Neural progenitor cell (in vitro differentiated cells): ENCODE measurements at places on chromosomes 16 and 17.
A peak's percentile ranks its signal among the peaks of the same experiment; 100 is the strongest.

DNA sequence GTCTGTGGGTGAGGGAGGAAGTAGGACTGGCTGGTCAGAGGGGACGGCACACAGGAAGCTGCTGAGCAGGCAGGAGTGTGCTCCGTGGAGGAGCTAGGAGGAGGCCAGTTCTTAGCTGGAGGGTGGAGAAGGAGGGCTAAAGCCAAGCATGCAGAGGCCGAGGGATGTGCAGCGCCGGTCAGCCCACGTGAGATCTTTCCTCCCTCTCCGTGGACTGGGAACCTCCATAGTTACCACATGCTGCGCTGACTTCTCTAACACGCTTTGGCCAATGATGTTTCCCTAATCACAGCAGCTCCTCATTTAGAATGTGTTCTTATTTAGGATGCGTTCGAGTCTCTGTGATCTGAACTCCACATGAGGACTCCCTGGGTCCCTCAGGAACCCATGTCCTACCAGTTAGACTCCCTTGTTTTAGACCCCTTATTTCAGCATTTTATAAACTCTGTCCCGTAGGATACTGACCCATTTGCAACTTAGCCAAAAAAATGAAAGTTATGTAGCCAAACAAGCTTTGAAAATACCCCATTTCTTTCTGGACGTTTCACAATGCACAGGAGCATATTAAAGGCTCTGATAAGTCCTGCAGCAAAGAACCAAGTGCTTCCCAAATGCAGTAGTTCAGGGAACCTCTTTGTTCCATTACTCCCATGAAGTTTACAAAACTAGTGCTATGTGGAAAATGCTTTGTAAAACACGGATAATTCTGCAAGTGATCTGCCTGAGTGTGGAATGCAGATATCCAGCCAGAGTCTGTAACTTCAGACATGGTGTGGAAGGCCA lies 51.4 kb downstream of the IRF8 start:
- no peak for DNase-seq

DNA sequence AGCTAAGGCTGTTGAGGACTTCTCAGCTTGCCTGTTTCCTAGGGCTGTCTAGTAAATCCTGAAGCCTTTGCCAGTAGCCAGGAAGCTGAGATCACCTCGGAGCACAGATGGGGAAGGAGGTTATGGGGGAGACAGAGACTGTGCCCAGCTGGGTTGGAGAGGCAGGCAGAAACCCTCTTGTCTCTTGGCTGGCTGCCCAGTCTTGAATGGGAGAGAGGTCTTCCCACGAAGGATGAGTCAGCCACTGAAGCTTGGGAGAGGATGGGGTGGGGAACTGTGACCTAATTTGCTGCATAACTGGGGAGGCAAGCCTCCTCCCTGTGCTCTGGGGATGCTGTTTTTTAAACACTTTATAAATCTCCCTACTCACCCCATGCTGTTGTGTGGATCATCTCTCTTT lies 69.8 kb downstream of the SHISA9 start:
- no peak for DNase-seq

DNA sequence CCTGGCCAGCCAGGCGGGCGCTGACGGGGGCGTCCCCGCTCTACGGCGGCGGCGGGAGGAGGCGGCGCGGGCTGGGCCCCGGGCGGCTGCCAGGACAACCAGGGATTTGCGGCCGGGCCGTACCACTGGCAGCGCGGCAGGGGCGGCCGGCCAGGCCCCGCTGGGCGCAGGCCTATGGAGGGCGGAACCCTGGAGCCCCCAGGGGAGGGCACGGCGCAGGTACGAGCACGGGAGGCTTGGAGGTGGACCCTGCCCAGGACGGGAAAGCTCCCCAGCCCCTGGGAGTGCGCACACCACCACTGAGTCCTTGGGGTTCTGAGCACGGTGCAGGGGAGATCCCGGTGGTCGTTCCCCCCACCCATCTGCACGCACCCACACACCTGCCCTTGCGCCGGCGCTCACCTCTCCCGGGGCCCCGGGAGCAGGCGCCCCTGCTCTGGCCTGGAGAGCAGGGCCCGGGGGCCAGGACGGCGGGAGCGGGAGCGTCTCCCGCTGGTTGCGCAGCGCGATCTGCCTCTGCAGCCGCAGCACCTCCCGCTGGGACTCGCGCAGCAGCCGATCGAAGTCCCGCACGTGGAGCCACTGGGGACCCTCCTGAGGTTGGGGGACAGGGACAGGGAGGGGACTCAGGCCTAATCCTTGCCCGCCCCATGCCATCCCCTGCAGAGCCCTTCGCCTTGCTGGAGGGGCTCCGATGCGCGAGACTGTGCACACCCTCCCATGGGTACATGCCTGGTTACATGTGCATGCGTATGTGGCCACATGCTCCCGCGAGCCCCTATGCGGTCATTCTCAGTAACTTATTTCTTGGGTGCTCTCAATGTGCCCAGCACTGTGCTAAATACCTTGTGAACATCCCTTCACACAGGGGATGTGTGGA lies 3.9 kb downstream of the TSPOAP1 start:
- peak; percentile 87 for DNase-seq

DNA sequence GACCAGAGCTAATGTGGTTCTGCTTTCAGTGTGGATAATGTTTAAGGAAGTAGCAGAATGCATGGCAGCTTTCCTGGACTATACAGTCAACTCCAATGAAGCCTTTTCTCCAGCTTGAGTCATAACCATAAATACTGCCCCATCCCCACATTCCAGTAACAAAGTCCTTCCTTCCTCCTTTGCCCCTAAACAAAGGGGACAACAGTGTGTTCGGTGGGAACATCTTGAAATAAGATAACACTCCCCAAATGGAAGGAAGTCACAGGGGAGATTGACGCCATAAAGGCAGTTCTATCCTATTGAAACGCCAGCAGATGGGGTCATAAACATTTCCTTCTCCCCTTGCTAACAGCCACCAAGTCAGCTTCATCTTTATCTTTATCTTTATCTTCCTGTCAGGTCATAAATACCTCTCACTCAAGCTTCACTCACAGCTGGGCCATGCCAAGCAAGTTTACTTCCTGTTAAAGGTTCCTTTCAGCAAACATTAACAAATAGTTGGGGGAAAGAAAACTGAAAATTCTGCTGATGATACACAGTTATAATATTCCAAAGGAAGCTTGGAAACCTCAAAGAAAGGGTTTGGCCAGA lies 136.7 kb downstream of the SNX11 start:
- no peak for DNase-seq

DNA sequence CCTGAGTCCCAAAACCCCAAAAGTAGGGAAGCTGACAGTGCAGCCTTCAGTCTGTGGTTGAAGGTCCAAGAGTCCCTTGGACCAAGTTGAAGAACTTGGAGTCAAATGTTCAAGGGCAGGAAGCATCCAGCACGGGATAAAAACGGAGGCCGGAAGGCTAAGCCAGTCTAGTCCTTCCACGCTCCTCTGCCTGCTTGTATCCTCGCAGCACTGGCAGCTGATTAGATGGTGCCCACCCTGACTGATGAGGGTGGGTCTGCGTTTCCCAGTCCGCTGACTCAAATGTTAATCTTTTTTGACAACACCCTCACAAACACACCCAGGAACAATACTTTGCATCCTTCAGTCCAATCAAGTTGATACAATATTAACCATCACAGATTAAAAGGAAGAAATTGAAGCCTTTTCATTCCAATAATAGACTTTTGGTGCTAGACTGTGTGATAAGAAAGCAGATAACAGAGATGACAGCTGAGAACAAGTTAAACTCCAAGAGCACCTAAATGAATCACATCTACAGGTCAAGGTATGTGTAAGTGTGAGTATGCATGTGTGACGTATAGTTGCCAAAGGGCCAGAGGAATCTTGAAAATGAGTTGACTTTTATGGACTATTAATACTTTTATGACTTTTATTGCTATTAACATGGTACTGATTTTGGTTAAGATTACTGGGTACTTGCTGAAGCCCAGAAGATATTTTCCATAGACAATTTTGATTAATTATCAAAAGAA lies 933.5 kb upstream of the SOX9 start:
- no peak for DNase-seq

- no peak for DNase-seq
Measured at GRCh38 chr17:82845163-82845807, 5.5 kb upstream of the ZNF750 start.

DNA sequence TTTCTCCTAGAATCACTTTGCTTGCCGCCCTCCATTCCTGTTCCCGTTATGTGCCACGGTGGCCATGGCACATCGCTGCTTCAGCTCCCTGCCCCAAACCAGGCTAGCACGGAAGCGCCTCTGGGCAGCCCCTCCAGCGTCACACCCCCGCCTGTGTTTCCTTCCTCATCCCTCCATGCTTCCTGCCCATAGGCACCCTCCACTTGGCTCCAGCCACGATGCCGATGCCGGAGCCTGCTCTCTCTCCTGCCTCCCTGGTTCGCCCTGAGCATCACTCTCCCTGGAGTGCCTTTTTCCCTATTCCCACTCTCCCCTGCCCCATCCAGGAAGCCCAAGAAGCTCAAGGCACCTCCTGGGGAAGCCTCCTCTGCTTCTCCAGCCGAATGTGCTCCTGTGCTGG lies 3.2 kb upstream of the ARHGAP23 start:
- no peak for DNase-seq

DNA sequence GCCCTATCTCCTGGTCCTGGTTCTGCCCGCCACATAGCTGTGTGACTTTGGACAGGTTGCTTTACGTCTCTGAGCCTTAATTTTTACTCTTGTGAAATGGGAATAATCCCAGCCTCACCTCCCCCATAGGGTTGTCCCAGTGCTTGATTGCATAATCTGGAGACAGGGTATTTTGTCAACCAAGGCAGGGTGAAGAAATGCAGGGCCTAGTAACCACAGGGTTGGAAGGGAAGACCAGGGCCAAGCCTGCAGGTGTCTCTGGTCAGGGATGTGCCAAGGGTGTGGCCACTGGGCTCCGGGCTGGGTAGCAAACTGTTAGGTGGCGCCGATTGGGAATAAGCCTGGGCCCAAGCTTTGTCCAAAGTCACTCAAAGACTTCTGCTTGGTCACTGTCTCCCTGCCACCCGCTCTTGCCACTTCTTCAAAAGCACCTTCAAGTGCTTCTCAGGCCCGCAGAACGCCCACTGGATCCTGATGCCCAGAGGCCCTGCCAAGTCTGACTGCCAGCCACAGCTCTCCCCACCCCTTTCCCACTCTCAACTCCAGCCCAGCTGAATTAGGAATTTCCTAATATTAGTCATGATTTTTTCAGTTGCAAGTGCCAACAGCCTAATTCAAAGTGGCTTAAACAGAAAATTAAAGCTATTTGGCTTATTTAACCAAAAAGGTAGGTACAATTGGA lies 20.6 kb upstream of the COL1A1 start:
- no peak for DNase-seq

GRCh38 chr16:874366-875181 lies 74.0 kb upstream of the GNG13 start:
- no peak for DNase-seq

DNA sequence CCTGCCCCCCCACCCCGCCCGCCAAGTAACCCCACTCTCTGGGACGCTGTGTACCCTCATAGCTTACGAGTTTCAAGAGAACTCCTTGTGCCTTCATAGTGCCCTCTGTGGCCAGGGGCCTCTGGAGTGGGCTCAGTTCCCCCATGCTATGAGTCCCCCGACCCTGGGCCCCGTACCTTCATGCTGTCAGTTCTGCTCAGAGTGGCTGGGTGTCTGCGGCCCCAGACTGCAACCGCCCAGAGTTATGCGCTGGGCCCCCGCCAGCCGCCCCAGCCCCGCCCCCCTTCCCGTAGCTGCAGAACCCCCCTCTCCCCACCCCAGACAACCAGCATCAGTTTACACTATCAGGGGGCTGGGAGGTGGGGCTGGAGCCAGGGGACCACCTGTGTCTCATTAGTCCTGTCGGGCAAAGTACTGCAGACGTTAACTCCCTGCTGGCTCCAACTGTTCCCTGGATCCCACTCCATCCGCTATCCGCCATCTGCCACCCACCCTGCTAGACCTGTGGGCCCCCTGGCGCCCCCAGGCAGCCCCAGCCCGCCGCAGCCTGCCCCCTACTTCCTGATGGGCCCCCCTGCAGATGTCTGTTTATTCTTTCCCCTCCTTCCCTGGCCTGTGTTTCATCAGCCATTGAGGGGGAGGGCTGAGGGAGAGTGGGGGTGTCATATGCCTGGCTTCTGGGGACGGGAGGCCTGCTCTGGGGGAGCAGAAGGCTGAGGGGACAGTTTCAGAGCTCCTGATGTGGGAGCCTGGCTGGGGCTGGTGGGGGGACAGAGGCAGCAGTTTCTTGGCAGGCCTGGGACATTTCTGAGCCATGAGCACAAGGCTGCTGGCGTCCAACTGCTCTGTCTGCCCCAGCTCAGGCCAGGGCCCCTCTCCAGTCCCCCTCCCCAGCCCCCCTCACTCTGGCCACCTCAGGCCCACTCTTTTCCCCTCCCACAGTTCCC lies at the start of gene MFAP4:
TSS of gene MFAP4 (minus strand) at position 217 of the 947 bp plus-strand sequence. CDS start at position 182, 35 bp downstream.
- peak; percentile 80 for DNase-seq

- DNase-seq = no peak
Measured at GRCh38 chr16:7805686-7806396, 473.2 kb downstream of the RBFOX1 start.

DNA sequence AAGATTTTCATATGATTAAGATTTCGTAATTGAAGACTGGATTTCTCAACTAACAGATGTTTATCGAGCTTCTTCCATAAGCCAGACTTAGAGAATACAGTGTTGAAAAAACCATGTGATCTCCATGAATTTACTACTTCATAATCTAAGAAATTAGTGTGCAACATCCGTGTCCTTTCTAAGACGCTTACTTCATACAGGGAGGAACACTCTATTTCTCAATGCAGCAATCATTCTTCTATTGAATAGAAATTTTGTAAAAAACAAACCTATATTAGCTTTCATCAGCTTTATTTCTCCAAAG lies 946.3 kb downstream of the KCNJ2 start:
- no peak for DNase-seq

DNA sequence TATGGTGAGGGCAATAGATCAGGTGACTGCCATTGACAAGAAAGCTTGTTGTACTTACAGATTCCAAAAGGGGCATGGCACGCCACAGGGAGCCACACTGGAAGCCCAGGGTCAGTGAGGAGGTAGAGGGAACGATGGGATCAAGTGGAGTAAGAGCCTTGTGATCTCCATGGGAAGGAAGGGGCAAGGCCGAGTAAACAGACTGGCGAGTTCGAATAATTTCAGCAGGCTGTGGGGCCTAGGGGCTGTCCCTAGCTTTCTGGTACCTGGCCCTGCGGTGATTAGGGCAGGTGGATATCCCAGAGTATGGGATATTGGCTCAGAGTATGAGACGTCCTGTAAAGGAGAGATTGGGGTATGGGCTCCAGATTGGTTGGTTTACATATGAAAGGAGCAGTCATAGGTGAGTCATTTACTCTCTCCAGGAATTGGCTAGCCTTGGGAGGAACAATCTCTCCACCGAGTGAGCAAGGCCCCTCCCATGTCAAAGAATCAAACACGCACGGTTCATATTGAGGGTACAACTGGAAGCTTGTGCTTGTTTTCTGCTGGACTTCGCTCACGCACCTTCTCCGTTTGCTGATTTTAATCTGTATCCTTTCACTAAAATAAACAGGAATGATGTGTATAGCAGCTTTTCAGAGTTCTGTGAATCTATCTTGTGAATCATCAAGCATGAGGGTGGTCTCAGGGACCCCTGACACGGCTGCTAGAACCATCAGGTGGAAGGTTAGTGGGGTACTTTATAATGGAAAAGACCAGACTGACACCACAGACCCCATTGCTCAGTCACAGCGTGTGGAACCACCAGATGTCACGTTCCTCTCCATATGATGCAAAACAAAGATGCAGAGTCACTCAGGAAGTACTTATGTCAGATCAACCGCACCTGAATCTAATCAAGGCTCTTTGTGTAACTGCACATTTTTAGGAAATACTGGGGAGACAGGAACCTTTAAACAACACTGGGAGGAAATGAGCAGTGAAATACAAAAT lies 27.9 kb downstream of the GABARAPL2 start:
- DNase-seq = no peak

- DNase-seq = no peak
Measured at GRCh38 chr17:9028202-9028987, 7.1 kb downstream of the NTN1 start.

GRCh38 chr17:64041912-64042311 lies 21.5 kb upstream of the ICAM2 start:
- DNase-seq = no peak

- DNase-seq = peak; percentile 80
Measured at GRCh38 chr17:48814504-48814903, 2.5 kb downstream of the TTLL6 start.
